Dorsolateral prefrontal cortex (tissue), 122 donors: ENCODE measurements at places on chromosomes 12 and 14. TPM values are rescaled to one million over a fixed set of nuclear protein-coding genes. Genes with fewer than 3 reads are reported as not detected.

Gene TSHR
- not detected for total RNA-seq

DNA sequence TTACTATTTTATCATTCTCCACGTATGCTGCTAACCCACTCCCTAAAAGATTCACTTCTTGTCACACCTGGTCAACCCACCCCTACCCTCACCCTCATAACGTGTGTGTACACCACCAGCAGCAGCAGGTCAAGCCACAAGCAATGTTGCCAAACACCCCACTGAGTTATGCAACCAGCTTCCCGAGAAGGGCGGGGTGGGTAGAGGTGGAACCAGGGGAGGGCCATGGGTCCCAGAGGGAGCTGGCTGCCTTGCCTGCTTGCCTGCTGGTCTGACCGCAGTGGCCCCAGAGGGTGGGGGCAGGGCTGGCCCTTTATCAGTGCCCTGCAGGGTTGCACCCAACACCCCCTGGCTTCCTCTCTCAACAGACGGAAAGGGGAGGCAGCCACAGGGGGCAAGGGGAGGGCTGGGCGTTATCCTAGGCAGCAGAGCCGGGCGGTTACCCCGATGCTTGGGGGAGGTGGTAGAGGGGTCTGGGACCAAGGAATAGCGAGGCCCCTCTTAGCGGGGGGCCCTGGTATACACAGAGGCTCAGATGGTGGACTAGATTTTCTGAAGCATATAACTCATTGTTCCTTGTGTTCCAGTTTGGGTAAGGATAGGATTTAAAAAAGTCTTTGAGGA lies 3.5 kb upstream of the NFE2 start:
- peak; percentile 49 for DNase-seq

- DNase-seq, result no peak
These were observed 2.4 kb downstream of the AGAP2 start for GRCh38 chr12:57735952-57736740.

DNA sequence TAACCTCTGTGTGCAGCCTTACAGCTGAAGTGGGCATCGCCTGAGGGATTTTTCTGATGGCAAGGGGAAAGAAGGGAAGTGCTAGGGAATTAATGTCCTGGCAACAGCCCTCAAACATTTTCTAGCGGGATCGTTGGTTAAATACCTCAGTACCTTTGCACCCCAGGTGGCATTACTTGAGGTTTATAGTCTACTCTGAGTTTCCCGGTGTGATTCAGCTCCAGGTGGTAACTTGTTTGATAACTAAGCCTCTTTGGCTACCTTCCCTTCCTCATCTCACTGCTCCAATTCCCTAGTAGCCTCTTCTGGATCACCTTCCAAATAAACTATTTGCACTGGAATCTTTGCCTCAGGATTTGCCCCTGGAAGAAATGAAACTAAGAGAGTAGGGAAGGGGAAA lies 237.0 kb upstream of the SSTR1 start:
- no peak for DNase-seq

- DNase-seq, result no peak
These were observed 170.1 kb downstream of the ADGRD1 start for GRCh38 chr12:131123817-131124216.
